LNCaP clone FGC (cell line): ENCODE measurements at places on chromosomes 11 and 22.

GRCh38 chr11:35746356-35747153, 84.0 kb downstream of the TRIM44 start:
- DNase-seq, result no peak

- DNase-seq, result no peak
Observed at GRCh38 chr11:127919206-127920000, 668.0 kb downstream of the ETS1 start.

DNA sequence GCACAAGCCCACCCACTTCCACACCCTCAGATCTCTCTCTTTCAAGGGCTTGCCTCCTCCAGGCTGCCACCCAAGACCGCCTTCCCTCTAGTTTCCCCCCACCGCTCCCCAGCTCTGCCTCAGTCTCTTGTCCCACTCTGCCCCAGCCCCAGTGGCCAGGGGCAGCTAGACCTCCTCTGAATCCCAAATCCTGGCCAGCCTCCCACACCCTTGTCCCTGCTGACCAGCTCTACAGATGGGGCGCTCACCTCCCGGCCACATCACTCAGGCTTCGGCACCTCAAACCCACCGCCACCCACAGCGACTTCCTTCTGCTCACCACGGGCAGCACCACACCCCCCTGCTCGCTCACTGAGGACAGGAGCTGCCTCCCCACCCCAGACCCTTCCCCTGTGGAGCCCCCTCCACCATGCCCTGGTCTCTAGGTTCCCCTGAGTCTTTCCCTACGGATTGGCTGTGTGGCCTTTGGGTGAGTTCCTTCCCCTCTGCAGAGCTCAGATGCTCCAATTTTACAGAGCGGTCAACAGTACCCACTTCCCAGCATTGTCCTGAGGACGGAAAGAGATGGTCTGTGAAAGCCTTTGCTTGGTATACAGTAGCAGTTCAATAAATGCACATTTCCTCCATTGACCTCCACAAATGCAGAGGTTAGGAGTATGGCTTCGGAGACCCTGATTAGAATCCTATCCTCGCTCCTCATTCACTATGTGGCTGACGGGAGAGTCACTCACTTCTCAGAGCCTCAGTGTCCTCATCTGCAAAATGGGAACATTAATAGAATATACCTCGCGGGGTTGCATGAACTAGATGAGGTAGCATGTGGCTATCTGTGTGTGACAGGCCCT, 11.5 kb upstream of the SPI1 start:
- no peak for DNase-seq

DNA sequence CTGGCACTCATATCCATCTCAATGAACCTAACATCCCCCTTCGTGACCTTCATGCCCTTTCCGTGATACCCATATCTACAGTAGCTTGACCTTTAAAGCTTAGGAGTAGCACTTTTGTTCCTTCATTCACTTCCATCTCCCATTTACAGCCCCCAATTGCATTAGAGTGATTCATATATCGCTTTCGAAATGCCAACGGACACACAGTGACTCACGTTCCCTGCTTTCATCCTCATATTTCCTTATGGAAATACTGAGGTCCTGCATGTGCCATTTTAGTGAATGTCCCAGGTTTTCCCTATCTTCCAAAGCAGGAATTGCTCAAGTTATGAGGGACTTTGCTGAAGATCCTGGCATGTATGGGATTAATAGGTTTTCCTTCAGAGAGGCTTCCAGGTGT, 44.3 kb upstream of the CEP126 start:
- no peak for DNase-seq

GRCh38 chr11:128575174-128575960, 12.0 kb downstream of the ETS1 start:
- DNase-seq, result no peak

DNA sequence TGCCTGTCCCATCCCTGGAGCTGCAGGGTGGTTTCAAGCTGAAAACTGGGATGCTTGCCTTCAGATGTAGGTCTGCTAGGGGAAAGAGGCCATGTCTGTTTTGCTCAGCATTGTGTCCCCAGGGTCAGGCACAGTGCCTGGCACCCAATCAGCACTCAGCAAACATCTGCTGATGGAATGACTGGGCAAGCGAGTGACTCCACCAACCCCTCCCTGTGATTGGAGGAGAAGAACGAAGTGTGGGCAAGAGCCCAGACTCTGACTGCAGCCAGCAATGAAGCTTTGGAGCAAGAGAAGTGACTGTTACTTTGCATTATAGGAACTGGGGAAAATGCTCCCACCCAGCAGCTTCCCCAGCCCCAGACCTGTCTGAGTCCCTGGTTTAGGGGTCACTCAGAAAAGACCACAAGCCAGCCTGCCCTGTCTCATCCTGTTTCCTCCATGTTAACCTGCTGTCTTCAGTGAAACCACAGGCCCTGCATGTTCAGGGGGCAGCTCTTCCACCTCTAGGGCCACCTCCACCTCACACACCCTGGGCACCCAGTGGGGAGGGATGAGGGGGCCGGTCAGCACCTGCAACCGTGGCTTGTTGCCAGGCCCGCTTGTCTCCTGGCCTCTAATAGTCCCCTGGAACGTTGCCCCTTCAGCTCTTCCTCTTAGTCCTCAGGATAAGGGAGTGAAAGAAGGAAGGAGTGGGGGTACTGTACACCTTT, 147.4 kb downstream of the TRIM29 start:
- DNase-seq, result peak; percentile 33

- no peak for DNase-seq
Observed at GRCh38 chr11:131109257-131109656, 193.0 kb upstream of the SNX19 start.

DNA sequence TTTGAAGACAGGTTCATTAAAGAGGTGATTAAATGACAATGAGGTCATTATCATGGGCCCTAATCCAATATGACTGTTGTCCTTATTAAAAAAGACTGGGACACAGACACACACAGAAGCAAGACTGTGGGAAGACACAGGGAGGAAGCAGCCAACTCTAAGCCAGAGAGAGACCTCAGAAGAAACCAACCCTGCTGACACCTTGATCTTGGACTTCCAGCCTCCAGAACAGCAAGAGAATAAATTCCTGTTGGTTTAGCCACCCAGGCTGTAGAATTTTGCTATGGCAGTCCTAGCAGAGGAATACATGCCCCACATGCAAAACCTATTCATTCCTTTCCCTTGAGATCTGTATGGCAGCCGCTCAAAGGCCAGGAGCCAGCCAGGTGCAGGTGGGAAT, 35.6 kb upstream of the CACNG2 start:
- DNase-seq, result no peak

DNA sequence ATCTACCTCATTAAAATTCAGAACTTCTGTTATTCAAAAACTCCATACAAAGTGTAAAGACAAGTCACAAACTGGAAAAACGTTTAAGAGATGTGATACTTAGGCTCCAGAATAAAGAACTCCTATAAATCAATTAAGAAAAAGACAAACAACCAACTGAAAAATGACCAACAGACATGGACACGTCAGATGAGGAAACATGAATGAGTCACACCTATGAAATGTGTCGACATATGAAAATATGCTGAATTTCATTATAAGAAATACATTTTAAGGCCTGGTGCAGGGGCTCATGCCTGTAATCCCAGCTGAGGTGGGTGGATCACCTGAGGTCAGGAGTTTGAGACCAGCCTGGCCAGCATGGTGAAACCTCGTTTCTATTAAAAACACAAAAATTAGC, 78.7 kb downstream of the ENTHD1 start:
- no peak for DNase-seq

- peak; percentile 30 for DNase-seq
Observed at GRCh38 chr11:5291207-5291838, 10.4 kb downstream of the OR51B4 start.

DNA sequence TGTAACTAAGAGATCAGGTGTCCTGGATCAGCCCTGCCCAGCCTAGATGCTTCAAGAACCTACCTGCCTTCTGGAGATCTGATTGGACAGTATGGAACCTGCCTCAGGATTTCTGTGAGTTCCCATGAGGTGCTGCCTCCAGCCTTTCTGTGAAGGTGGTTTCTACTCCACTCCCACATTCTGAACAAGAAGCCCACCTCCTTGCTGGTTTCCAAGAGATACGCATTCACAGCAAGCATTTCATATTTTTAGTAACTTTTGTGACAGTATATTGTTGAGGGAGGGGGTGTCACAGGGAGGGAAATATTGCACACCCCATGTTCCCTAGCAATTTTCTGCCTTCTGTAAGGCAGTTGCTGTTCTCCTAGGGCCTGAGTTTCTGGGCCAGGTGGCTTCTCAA, 204.4 kb downstream of the NAV2 start:
- no peak for DNase-seq

- DNase-seq, result no peak
Observed at GRCh38 chr11:119942583-119943297, 195.2 kb downstream of the TRIM29 start.

DNA sequence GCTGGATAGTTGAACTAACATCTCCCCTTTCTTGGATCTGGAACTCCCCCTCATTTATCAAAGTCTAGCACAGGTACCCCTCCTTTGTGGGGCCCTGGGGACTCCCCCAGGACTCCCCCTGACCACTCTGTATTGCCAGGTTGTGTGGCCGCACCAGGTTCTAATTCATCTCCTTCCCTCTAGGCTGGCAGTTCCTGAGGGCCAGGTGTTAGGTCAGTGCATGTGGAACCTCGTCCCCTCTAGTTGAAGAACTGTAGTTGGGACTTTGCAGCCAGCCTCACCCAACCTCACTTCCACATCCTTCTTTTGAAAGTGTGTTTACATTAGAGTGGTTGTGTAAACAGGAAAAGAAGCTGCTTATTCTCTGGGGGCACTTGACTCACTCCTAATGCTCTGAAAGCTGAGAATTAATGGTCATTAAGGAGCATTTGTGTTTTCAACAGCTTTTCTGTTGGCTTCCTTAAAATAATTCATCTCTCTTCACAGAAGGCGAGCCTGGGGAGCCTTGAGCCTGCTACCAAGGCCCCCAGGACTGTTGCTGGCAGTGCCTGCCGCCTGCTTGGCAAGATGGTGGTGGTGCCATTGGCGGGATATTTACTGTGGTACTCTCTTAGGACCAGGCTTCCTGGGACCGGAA, 11.8 kb downstream of the UPB1 start:
- DNase-seq, result no peak

DNA sequence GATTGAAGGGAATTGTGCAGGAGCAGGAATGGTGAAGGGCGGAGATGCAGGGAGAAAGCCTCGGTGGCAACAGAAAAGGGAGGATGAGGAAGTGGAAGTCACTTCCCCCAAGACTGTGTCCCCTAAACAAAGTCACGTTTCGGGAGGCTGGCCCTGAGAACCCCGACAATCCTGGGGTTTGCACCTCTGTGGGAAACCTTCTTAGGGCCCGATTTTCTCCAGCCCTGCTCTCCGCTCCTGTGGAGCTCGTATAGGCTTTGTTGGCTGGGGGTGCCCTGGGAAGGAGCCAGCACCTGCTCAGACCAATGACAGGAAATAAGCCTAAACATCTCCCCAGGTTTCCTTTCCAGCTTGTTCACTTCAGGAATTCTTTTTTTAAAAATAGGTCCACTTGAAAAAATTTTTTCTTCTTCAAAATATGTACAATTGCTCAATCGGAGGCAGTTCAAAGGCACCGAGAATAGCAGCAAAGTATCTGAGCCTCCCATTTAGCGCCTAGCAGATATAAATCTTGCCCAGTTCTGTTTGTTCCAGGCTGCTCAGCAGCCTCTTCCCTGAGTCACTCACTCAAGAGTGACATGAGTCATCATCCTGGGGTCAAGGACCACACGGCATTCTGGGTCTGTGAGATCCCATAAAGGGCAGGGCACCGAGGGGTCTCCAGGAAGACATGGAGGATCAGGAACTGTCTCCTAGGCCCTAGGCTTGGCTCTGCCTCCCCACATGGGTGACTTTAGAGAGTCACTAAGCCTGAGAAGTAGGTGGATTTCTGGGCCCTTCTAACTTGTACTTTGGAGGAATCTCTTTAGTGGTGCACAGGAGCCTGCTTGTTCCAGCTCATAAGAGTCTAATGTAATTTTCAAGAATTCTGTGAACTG, 34.0 kb downstream of the IRAG1 start:
- no peak for DNase-seq

GRCh38 chr11:18455686-18456372, at the start of gene LDHAL6A:
Gene LDHAL6A (plus strand): TSS chr11:18455856. CDS start chr11:18456681, 825 bp downstream.
- no peak for DNase-seq

- no peak for DNase-seq
Observed at GRCh38 chr11:17378655-17379054, 9.8 kb downstream of the KCNJ11 start.

DNA sequence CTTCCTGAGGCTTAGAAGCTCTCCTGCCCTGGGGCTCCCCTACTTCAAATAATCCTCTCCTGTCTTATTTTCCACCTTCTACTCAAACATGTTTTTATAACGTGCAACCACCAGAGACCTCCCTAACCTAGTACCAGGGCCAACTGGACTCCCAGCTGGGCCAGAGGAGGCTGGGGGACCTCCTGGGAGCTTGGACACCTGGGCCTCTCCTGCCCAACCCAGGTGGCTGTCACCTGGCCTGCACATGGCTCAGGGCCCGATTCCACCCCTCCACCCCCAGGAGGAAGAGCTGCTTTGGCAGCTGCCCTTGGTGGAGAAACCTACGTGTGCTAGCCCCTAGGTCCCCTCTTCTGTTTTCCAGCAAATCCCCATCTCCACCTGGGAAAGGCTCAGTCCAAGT, 105.2 kb downstream of the ABTB2 start:
- DNase-seq, result no peak

- no peak for DNase-seq
Observed at GRCh38 chr22:27129266-27129665, 471.9 kb downstream of the MIAT start.

DNA sequence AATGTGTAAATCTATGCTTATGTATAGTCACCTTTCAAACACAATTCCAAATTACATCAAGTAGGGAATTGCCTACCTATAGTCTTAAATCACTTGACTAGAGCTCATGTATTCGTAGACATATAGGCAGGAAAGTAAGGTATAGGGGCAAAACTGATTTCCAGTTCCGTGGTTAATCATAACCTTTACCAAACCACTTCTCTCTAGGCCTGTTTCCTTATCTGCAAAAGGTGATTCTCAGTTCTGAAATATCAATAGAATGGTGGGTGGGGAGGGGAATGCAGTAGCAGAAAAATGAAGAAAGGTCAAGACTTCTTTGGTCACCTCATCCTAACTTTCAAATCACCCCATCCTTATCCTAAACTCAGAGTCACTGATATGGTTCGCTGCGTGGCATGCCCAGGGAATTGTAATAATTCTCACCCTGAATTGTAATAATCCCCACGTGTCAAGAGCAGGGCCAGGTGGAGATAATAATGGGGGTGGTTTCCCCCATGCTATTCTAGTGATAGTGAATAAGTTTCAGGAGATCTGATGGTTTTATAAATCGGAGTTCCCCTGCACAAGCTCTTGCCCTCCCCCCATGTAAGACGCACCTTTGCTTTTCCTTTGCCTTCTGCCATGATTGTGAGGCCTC, 1.9 kb upstream of the ANO5 start:
- no peak for DNase-seq

GRCh38 chr11:86625981-86626380, 46.4 kb downstream of the ME3 start:
- no peak for DNase-seq

- DNase-seq, result no peak
Observed at GRCh38 chr11:21659961-21660360, 532.9 kb upstream of the ANO5 start.

- DNase-seq, result no peak
Observed at GRCh38 chr22:36840106-36840505, 20.7 kb upstream of the NCF4 start.
